ENCODE measurements at places on chromosomes 2 and 18. TPM values are rescaled to one million over a fixed set of nuclear protein-coding genes. Genes with fewer than 3 reads are reported as not detected.

DNA sequence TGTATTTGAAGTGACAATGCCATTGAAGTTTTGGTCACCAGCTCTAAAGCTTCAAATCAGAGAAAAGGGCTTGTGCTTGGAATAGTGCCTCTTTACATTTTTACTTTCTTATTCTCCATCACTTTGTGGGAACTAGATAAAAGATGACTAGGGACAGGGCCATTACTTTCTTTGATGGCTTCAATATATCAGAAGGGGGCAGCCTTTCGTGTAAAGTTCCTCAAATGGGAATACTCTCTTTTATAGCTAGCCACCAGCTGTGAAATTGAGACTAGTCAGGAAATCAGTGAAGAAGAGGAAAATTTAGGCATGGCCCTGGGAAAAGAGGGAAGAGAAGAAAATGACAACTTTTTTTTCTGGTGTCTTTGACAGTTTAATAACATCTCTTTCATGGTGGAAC is 242.5 kb downstream of the DCC start:
- no peak for DNase-seq

GRCh38 chr2:195057001-195057400 is 600.0 kb upstream of the SLC39A10 start:
- DNase-seq: no peak

DNA sequence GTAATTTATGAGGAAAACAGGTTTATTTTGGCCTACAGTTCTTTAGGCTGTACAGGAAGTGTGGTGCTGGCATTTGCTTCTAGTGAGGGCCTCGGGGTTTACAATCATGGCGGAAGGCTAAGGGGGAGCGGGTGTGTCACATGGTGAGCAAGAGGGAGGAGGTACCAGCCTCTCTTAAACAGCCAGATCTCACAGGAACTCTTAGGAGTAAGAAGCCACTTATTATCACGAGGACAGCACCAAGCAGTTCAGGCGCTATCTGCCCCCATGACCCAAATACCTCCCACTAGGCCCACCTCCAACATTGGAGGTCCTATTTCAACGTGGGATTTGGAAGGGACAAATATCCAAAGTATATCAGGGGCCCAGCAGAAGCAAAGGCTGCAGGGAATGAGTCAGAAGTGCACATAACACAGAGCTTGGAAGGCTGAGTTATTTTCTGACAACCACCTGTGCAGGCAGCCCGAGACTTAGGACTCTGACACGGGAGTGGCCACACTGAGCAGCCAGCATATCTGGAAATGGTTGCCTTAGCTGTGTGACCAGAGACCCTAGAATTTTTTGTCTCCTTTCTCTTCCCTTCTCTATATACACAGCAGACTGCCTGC is 170.9 kb downstream of the PRPF40A start:
- no peak for DNase-seq

DNA sequence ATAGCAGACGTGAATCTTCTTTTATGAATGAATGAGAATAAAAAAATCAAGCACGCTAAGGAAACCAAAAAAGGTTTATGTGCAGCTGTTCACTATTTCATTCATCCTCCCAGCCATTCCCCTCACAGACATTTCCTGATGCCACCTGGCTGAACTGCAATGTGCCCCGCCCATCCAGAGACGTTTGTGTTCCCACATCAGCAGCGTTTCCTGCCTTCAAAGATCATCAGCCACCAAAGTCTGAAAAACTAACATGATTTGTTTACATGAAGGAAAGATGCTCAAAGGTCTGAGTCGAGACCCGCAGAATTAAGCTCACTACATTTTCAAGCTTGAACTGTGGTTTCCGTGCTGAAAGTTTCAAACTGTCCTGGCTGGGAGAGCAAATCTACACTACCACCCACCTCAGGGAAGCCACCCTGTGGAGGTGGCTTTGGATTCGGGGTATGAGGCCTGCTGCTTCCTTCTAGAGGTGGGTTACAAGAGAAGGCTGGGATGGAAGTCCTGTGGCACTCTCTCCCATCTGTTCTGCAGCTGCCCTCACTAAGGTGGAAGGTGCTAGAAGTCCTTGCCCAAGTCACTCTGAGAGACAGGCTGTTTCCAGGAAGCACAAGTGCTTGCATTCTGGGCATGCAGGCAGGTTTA is 201.3 kb upstream of the OSR1 start:
- no peak for DNase-seq

The CAVIN2 gene
- 200 TPM for total RNA-seq

- no peak for DNase-seq
Measured at GRCh38 chr2:213242653-213243052, 41.6 kb upstream of the SPAG16 start.

DNA sequence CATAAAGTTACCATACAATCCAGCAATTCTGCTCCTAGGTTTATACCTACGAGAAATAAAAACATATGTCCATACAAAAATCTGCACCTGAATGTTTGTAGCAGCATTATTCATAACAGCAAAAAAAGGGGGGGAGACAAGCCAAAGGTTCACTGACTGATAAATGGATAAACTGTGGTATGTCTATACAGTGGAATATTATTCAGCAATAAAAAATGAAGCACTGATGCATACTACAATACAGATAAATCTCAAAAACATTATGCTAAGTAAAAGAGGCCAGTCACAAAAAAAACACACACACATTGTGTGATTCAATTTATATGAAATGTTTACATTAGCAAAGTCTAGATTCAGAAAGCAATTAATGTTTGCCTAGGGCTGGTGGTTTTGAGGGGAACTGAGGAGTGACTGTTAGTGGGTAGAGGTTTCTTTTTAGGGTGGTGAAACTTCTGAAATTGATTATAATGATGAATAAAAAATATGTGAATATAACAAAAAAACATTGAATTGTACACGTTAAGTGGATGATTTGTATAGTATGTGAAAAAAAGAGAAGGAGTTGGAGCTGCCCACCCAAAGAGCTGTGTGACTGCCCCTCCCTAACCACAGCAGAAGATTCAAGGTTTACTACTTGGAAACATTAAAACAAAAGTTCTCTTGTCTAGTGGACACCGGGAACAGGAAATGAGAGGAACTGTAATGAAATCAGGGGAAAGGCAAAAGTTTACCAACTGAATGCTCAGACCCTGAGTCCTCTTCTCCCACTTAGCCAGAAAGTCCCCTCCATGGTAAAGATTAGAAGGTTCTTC is 13.4 kb downstream of the COLEC12 start:
- no peak for DNase-seq

The PPP1R1C gene
- total RNA-seq: 9.4 TPM

The STAT1 gene
- 85.8 TPM for total RNA-seq

The RGPD4 gene
- total RNA-seq: not detected

The HNRNPA3 gene
- 99.4 TPM for total RNA-seq

DNA sequence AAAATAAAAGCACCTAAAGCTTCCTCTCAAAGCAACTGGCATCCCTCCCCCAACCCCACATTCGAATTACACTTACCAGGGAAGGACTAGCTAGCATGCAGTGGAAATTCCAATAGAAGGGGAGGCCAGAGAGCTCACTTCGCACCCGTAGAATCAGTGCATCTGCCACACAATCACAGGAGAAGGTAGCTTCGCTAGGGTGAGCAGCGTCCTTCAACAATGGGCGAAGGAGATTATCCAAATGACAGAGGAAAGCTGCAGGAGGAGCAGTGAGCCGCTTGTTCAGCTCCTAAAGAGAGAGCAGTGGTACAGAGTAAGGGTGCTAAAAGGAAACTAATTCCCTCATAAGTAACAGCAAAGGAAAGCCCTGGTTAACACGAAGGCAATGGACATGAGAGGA is 3.2 kb downstream of the NHEJ1 start:
- DNase-seq: no peak

The GYPC gene
- total RNA-seq: 84.8 TPM

DNA sequence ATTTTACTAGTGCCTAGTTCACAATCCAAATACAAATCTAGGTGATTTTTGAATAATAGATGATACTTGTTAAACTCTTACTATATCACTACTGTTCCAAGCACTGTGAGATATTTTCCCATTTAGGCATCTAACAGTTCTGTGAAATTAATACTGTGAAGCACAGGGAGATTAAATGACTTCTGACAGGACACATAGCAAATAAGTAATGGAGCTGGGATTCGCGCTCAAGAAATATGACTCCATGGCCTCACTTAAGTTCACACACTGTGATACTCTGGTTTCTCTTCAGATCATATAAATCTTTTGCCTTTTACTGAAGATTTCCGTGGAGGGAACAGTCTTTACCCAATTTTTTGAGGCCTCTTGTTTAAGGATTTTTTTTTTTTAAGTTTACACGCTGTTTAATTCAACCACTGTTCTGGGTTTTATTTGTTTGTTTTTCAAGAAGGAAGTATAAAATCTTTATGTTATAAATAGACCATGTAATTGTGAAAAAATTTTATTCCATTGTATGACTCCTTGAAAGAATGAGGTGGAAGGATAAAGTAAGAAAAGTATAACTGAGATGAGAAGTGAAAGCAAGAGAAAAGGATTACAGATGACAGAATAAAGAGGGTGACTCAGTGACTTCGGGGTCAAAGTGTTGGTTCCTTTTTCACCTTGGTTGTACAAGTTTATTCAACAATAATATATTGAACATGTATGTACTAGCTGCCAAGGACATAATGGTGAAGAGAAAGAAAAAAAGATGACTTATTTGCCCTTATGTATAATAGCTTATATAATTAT is 30.2 kb downstream of the RBM45 start:
- no peak for DNase-seq

DNA sequence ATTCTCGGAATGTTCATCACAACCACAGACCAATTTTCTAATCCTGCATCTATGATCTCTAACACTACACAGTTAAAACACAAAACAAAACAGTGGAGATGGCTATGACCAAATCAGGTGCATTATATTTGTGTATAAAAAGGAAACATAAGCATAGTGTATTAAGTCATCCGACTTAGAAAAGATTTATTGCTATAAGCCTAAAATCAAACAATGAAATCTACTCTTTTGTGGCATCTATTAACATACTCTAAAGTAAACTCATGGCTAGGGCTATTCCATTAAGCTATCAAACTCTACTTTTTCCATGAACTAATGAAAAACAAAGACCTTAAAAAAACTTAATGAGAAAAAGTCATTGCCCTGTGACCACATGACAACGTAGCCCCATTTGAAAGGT is 8.7 kb downstream of the SP3 start:
- no peak for DNase-seq

The COLEC11 gene
- 0.89 TPM for total RNA-seq

DNA sequence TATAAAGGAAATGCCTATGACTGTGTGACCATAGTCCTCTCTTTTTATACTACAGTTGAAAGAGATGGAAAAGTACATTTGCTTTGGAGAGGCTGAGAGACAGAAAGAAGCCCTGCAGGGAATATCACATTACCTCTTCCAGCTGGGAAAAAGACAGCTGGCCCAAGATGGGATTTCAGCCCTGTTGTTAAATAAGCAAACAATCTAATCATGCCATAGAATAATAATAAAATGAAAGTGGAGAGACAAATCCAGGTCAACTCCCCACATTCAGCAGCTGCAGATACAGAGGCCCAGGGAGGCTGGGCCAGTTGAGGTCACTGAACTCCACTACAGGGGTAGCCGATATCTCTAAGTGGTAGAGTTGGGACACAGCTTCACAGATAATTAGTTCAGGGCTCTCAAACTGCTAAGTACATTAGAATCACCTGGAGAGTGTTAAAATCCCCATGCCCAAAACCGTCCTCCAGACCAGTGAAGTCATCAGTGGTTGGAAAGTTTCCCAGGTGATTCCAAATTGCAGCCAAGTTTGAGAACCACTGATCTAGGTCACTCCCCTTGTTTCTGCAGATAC is 81.9 kb downstream of the MOGAT1 start:
- DNase-seq: no peak

- no peak for DNase-seq
Measured at GRCh38 chr2:122988395-122989221, 1036.5 kb upstream of the CNTNAP5 start.

GRCh38 chr2:160207804-160208654 is 8.0 kb upstream of the ITGB6 start:
- DNase-seq: peak; percentile 85

DNA sequence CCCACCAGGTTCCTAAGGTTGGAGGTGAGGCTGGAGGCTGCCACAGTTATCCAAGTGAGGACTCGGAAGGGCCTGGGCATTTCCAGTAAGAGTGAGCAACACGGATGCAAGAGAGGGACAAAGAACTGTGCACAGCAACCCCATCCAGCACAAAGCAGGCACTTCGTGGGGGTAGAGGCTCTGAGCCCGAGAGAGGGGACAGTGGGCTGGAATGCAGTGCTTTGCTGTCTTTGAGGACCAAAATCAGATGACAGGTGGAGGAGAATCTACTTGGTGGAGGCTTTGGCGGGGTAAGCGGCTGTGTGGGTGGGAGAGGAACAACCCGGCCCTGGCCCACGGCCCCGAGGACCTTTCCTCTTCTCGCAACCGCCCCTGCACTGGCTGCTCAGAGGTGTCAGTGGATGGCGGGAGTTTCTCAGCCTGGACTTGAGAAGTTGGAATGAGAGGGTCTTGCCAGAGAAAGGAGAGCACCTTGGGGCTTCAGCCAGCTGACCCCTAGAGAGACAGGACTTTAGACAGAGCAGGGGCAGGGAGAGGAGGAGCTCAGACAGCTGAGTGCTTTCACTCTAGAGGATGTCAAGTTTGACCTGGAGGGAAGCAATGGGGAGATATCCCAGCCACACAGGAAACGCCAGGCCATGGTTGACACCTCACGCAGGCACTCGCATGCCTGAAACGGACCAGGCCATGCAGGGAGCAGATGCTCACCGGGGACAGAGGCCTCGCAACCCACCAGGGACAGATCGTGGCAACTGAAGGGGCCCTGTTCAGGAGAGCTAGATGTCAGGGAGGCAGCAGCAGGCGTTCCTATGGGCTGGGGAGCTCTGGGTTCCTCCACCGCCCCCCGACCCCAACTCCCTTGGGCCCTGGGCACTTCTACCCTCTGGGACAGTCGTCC is 11.6 kb downstream of the RAMP1 start:
- DNase-seq: no peak

The LRP2 gene
- total RNA-seq: 27.3 TPM

DNA sequence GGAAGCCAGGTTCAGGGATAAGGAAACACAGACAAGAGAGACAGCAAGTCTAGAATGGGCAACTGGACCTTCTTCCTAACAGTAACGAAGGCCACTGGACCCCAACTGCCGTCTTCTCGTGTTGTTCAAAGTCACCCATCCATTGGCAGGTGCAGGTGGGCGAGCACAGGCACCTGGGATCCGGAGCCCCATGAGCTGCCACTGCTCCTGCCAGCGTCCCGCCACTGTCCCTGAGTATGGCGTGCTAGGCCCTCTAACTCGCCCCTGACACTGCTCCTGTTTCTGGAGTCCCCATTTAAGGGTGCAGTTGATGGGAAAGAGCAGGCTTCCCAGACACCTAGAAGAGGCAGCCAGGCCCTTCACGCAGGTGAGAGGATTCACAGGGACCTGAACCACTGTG is 48.0 kb downstream of the NDUFA10 start:
- DNase-seq: no peak

The COLEC12 gene
- 50.5 TPM for total RNA-seq

DNA sequence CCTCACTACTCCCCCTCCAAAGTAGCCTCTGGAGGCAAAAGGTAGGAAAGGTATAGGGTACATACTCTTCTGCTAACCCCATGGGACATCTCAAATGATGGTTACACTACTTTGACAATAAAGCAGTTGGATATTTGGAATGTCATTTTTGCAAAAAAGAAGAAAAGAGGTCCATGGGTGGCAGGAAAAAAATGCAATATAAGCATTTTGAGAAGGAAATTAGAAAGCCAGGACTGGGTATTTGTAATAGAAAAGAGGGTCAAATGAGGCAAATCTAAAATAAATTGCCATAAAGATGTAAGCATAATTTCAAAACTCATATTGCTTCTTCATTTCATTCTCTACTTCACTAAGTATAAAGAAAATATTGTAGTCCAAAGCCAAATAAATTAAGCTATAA is 280.2 kb downstream of the NOL4 start:
- DNase-seq: no peak

All from upper lobe of left lung (tissue), 6 donors.